Suppressor macrophage treated with lipopolysaccharide for 1 hour (primary cell): ENCODE measurements at places on chromosomes 12 and 14.

- DNase-seq: no peak
Observed at GRCh38 chr12:5794156-5794555, 150.9 kb downstream of the ANO2 start.

DNA sequence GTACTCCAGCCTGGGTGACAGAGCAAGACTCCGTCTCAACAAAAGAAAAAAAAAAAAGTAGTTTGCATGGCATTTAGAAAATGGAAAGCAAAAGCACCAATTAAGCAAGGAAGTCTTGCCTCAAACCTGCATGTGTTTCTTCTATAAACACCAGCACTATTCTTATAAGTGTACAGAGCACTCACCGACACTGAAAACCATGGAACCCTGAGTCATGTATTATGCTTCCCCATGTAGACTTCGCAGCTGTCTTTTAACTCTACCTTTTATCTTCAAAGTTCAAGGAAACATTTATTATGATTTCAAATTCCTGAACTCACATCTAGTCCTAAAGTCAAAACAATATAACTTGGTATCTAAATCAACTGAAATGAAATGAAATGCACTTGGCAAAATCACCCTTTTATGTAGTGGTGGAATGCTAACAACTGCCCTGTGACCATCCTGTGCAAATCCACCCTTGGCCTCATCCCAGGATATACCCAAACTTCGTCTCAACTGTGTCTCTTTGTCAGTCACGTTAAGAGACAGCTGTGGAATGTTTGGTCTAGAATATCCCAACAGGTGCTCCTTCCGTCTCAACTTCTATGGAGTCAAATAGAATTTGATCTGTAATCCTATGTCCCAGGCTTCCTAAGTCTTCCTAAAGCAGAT lies 4.8 kb downstream of the BCAT1 start:
- no peak for DNase-seq

- DNase-seq: peak; percentile 63
Observed at GRCh38 chr12:71749666-71750065, 5.0 kb upstream of the RAB21 start.

DNA sequence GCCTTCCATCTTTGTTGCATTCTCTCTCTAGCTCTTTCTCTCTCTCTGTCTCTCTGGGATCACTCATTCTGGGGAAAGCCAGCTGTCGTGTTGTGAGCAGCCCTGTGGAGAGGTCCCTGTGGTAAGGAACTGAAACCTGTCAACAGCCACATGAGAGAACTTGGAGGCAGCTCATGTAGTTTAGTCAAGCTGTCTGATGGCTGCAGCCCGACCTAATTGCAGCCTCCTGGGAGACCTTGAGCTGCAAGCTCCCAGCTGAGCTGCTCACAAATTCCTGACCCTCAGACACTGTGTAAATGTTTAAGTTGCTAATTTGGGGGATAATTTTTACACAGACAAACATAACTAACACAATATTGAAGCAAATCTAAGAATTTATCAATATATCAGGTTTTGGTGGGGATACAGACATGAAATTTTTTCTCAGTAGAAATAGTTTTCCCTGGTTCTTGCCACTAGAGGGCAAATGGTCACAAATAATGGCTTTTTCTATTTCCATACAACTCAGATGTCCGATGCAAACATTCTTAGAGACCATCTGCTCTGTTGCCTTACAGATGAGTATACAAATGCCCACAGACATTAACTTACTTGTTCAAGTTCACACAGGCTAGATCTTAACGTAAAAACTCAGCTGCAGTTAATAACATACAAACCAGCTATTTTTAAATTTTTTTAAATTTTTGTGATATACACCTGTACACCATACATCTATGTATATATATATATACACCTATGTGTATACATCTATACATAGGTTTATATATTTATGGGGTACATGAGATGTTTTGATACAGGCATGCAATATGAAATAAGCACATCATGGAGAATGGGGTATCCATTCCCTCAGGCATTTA lies 15.5 kb upstream of the KRR1 start:
- peak; percentile 53 for DNase-seq

DNA sequence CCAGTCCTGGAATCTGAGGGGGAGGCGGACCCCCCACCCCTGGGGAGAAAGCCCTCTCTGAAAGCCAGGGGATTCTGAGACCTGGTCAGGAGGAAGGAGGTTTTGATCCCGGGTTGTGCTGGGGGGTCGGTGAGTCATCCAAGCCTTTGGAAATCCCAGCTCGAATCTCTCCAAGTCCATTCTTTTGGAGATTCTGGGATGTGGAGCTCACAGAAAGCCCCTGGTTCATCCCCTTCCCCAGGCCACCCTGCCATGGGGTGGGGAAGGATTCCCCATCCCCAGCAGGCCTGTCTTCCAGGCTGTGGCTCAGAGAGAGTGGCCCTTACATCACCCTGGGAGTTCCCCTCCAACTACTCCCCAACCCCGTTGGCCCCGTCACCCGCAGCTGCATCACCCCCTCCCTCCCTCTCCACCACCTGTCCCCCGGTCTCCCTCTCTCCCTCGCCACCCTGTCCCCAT lies 14.3 kb downstream of the EXOC3L4 start:
- peak; percentile 97 for DNase-seq

GRCh38 chr14:100193417-100194357 lies 34.2 kb upstream of the DEGS2 start:
- DNase-seq: no peak

DNA sequence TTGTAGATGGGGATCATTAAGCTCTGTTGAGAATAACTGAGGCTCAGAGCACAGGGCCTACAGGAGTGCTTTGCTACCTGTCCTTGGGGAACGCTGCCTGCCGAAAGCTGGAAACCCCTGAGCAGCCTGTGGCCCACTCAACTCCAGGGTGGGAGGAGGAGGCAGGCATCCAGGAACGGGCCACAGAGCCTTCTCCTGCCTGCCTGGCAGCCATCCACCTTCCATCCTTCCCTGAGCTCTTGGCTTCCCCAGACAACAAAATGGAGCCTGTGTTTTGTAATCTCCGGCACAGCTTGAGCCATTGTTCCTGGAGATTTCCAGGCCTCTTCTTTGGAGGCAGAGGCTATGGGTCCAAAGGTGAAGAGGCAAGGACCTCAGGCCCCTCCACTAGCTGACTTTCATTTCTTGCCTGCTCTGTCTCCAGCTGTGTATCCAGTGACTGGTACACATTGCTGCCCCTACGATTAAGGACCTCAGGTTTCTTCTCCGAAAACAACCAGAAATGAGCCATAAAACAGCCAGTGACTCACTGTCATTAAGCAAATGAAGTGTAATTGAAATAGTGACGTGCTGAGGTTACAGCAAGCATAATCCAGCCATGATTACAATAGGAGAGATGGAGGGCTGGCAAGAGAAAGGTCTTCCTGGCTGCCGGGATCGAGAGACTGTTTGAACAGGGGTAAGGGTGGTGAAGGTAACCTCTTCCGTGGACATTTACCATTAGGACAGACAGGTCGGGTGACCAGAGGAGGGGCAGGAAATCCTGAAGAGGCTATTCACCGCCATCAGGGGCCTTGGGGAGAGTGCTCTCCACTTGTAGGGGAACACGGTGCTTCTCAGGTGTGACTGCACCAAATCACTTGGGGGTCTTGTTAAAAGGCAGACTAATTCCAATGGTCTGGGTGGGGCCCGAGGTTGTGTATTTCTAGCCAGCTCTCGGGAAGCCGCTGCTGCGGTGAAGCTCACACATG lies 56.3 kb upstream of the KCNA5 start:
- no peak for DNase-seq

GRCh38 chr14:63910583-63911363 lies 58.0 kb downstream of the SYNE2 start:
- no peak for DNase-seq

GRCh38 chr14:92492258-92492657 lies 21.3 kb upstream of the RIN3 start:
- peak; percentile 89 for DNase-seq

DNA sequence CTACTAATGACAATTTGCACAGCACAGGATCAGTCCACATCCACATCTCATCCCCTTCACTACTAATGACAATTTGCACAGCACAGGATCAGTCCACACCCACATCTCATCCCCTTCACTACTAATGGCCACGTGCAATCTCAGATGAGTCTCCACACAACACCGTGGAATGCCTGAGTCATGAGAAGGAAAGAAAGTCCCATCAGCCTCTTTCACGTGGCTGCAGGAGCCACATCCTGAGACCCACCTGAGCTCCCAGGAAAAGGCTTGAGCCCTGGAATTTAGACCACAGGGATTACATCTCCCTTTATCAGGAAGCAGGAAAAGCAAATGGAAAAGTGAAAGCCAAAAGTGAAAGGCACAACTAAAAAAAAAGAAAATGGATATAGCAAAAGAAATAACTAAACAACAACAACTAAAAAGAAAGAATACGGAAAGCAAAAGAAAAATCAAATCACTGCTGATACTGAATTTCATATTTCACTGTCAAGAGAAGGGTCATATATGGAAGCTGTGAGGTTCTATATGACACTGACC lies 1300.5 kb downstream of the TMEM121 start:
- DNase-seq: no peak

DNA sequence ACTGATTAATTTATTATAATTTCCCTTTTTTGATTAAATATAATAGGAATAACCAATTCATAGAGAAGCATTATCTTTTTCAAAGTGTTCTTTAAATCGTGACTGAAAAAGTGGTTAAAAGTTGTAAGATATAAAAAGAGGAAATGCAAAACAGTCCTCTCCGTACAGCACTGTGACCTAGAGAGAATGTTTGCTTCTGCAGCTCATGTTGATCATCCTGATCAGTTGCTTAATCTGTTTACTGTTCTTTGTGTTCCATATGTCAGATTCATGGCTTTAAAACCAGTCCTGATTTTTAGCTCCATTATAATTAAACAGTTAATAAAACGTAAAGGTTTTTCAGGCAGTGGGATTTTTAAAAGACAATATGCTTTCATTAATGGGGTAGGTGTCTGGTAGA lies 4.7 kb downstream of the TTC8 start:
- DNase-seq: peak; percentile 33

- no peak for DNase-seq
Observed at GRCh38 chr12:40793471-40793870, 101.2 kb downstream of the CNTN1 start.

GRCh38 chr12:78189656-78190055 lies 359.0 kb downstream of the NAV3 start:
- DNase-seq: no peak

DNA sequence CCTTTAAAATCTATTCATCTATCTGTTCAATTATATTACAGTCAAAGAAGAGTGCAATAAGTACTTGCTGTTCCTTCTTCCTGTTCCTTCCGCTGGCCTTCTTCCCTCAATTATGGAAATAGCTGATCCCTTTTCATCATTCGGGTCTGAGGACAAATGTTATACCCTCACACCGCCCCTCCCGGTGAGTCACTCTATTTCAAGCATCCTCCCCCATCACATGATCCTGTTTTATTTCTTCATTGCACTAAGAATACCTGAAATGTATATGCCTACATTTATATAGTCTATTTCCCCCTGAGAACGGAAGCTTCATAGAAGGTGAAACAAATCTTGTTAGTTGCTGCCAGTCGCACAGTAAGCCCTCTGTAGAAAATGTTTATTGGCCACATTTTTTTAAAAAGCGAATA lies 2.5 kb downstream of the SLC38A1 start:
- peak; percentile 32 for DNase-seq

- DNase-seq: no peak
Observed at GRCh38 chr12:119446459-119446858, 111.9 kb downstream of the CCDC60 start.

DNA sequence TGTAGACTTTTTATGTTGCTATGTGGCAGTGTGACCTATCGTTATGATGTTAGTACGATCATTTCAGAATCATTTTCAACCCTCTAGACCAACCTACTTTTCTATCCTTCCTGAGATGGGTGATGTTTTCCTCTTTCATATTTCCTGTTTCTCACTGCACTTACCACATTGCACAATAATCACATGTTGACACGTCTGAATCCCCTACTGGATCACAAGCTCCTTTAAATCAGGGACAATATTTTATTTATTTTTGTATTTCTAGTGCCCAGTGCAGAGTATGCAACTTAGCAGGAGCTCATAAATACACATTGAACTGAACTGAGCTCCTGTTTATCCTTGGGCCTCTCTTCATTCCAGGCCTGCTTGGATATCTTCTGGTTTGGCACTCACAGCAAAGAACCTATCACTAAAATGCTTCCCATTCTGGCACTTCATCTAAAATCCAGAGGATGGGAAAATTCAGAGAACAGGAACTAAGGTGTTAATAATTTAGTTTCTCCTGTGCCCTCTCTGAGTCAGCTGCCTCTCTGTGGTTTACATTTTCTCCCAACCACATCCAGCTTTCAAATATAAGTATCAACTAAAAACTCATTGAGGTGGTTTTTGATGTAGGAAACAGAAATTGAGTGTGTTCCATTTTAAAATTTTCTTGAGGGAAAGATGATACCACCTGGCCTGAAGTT lies 69.4 kb upstream of the DYRK2 start:
- peak; percentile 5 for DNase-seq

- peak; percentile 96 for DNase-seq
Observed at GRCh38 chr14:90630171-90630806, 185.9 kb downstream of the TTC7B start.

DNA sequence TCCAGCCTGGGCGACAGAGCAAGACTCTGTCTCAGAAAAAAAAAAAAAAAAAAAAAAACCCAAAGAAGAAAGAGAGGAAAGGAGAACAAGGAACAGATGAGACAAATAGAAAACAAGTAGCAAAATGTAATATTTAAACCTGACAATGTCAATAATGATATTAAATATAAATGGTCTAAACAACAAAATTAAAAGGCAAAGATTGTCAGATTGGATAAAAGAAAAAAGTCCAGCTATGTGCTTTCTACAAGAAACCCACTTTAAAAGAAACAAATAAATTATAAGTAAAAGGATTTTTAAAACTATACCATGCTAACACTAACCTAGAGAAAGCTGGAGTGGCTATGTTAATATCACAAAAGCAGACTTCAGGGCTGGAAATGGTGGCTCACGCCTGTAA lies 29.7 kb upstream of the APOF start:
- DNase-seq: no peak

DNA sequence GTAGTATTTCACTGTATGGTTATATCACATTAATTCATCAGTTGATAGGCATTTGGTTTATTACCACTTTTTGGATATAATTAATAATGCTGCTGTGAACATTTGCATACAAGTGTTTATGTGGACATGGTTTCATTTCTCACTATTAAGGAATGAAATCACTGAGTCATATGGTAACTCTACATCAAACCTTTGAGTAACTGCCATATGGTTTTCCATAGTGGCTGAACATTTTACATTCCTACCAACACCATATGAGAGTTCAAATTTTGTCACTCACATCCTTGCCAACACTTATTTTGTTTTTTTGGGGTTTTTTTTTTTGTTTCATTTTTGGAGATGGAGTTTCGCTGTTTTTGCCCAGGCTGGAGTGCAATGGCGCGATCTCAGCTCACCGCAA lies 30.2 kb upstream of the EAPP start:
- no peak for DNase-seq

DNA sequence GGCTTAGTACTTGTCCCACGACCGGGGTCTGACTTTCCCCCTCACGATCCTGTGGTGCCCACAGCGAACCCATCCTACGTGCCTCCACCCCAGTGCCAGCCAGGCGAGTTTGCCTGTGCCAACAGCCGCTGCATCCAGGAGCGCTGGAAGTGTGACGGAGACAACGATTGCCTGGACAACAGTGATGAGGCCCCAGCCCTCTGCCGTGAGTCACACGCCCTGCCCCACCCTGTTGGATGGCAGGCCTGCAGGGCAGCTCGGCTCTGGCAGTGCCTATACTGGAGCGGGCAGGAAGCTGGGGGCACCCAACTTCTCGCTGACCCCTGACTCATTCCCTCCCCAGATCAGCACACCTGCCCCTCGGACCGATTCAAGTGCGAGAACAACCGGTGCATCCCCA lies 18.3 kb upstream of the LRP1-AS start:
- no peak for DNase-seq
